ENCODE measurements at places on chromosomes 4 and X. TPM values are rescaled to one million over a fixed set of nuclear protein-coding genes. Genes with fewer than 3 reads are reported as not detected.

DNA sequence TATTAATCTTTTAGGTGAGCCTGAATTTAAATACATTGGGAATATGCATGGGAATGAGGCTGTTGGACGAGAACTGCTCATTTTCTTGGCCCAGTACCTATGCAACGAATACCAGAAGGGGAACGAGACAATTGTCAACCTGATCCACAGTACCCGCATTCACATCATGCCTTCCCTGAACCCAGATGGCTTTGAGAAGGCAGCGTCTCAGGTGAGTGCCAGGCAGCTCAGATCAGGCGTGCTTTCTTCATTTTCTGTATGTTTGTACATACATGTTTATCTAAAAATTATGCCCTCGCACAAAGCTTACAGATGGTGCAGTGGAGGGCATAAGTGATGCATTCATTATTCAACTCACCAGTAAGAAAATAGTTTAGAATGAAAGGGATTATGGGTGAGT is 85.6 kb downstream of the CPE start:
- H3K27me3 ChIP-seq = no peaks in the 10 kb centered on the region
- DNase-seq = no peak
- H3K27ac ChIP-seq = no peak overlapping the region
- peaks cover 7% of the 10 kb centered on the region for H3K4me1 ChIP-seq
- no peak overlapping the region for H3K4me3 ChIP-seq

BMPR1B gene
- 11.8 TPM for total RNA-seq

DNA sequence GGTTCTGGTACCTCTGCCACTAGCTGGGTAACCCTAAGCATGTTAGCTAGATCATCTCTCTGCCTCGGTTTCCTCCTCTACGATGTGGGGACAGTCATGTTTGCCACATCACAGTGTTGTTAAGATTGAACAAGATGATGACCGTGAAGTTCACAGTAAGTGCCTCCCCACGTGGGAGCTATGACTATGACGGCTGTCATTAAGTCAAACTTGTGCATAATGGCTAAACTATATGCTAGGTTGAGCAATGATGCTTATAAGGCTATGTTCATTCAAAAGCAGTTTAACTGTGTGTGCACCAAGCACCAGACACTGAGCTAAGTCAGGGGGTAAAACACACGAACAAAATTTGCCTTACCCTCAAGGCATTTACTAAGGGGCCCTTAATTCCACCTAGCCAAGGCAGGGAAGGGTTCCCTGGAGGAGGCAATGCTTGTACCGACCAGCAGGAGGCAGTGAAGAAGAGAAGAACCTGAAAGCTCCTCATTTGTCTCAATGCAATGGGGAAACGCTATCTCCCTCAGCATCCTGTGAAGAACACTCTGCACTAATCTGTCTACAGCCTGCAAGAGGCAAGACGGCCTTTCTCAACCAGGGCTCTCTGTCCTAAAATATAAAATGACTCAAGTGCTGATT is 52.9 kb downstream of the MAP7D2 start:
- no peak overlapping the region for H3K27ac ChIP-seq
- no peak overlapping the region for H3K4me3 ChIP-seq
- H3K36me3 ChIP-seq = no peaks in the 10 kb centered on the region
- no peaks in the 10 kb centered on the region for H3K27me3 ChIP-seq
- H3K4me1 ChIP-seq = no peaks in the 10 kb centered on the region
- DNase-seq = no peak

GRCh38 chr4:25702848-25703247 is 47.2 kb downstream of the SLC34A2 start:
- no peak for DNase-seq
- no peaks in the 10 kb centered on the region for H3K4me1 ChIP-seq
- no peaks in the 10 kb centered on the region for H3K36me3 ChIP-seq
- no peak overlapping the region for H3K4me3 ChIP-seq
- H3K27ac ChIP-seq = no peak overlapping the region
- H3K27me3 ChIP-seq = no peaks in the 10 kb centered on the region

SLC9B2 gene
- total RNA-seq = 17.0 TPM

GRCh38 chr4:107689912-107690587 is 30.0 kb downstream of the PAPSS1 start:
- H3K27ac ChIP-seq = no peak overlapping the region
- no peaks in the 10 kb centered on the region for H3K27me3 ChIP-seq
- DNase-seq = no peak
- no peaks in the 10 kb centered on the region for H3K36me3 ChIP-seq
- H3K4me1 ChIP-seq = no peaks in the 10 kb centered on the region

DNA sequence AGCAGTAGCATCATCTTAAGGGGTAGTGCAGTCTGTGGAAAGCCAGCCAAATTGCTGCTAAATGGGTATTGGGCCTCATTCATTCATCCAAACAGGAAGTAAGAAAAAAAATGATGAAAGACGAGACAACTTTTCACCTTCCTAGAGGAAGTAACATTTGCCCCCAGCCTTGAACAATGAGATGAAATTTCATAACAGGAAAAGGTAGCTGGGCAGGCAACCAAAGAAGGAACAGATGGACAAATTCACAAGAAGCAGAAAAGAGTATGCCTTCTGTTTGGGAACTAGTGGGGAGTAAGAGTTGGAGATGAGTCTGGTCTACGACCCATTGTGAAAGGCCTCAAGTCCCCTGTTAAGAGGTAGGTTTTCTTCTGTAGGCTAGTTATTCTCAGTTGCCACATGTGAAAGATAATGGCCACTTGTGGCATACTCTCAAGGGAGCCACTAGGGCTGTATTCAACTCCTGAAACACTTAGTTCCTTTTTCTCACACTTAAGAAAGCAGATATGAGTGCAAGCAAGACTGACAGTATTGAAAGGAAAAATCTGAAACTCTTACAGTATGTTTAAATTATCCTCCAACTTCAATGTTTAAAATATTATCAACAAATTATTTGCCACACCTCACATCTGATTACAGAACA is 190.4 kb downstream of the AR start:
- DNase-seq = no peak
- no peaks in the 10 kb centered on the region for H3K4me1 ChIP-seq
- no peak overlapping the region for H3K27ac ChIP-seq
- H3K27me3 ChIP-seq = no peaks in the 10 kb centered on the region

PHOX2B gene
- total RNA-seq = not detected

DNA sequence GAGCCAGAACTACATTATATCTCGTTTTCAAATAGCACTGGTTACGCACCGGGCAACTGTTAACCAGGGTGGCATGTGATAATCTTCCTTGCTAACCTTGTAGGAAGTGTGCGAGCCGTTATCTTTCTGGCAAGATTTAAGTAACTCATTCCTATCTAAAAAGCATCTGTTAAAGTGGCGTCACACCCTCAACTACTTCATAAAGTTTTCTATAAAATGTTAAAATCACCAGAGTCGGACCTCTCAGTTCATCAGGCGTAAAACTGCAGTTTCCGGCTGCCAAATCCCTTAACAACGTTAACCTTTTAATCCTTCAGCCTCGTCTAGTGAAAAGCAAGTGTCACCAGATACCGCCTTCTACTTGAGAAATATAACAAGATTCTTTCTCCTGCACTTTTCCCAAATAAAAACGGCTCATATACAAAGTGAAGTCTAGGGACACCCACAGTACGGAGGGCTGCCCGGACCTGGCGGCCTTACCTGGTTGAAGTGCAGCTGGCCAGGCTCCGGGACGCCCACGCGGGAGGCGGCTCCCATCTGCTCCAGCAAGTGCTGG is 1.2 kb downstream of the SLC39A8 start:
- H3K27me3 ChIP-seq = no peaks in the 10 kb centered on the region
- DNase-seq = no peak
- H3K36me3 ChIP-seq = no peaks in the 10 kb centered on the region

DNA sequence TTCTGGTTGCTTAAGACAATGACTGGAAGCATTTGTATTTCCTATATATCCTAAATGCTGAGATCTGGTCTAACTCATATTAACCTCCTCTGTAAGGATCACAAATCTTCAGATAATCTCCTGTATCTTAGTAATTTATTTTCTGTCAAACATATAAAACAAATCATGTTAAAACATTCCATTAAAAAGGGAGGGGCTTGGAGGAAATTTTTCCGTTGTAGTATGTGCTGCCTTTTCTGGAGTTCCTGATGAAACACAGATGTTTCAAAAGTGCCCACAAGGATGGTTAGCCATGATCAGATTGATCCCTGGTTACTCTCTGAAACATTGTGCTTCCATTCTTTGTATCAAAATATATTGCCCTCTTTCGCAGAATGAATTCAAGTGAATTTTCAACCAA is 182.1 kb downstream of the TENM3 start:
- H3K27ac ChIP-seq = no peak overlapping the region
- H3K27me3 ChIP-seq = no peaks in the 10 kb centered on the region
- no peaks in the 10 kb centered on the region for H3K36me3 ChIP-seq
- H3K4me3 ChIP-seq = no peak overlapping the region

BMP2K gene
- total RNA-seq = 57.3 TPM

- H3K27ac ChIP-seq = no peak overlapping the region
- no peak for DNase-seq
- no peak overlapping the region for H3K4me3 ChIP-seq
- H3K27me3 ChIP-seq = no peaks in the 10 kb centered on the region
Observed at GRCh38 chr4:87068583-87069021, 133.8 kb downstream of the AFF1 start.

SGMS2 gene
- total RNA-seq = 2.1 TPM

SLITRK2 gene
- 0.25 TPM for total RNA-seq

Measured in ovary (tissue), 10 donors.